ENCODE measurements at places on chromosomes 5 and 9.

DNA sequence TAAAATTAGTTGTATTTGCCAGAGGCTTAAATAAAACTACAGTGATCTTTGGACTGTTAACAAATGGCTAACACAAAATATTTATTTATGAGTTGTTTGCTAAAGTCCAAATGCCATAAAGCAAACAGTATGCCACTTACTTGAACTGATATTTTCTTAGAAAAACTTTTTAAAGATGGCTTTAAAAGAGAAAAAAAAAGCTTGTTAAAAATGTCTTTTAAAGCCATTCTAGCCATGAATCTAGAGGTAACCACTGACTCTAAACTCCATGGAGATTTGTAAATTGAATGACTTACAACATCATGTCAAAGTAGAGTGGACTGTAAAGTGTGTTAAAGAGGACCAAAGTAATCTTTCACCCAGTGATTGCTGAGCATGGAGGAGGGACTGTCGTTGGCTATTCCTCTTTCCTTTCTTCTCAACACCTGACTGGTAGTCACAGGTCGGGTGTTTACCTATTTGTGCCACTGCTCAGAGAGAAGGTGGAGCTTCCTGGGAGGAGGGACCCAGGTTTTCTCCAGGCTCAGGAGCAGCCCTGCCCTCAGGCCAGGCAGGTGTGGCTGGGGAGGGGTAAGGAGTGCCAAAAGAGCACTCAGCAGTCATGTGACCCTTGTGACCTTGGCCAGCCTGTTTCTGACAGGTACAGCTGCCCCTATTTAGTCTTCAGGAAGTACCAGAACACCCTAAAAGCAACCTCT is 69.1 kb upstream of the TJP2 start:
- DNase-seq = no peak

DNA sequence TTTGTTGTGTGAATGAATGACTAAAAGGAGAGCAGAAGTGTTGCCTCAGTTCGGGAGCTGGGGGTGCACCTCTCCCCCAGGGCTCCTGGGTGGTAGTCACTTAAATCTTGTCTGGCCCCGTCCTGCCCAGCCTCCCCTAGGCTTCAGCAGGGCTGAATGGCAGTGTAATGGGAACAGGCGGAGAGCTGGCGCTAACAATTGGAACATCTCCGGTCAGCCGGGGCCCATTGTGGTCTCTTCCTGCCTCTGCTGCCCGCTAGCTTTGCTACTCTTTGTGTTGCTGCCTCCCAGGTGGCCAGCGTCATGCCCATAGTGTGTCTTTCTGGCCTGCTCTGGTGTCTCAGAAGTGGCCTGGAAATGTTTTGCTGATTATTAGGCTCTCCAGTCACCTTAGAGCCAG is 62.3 kb downstream of the RGS3 start:
- no peak for DNase-seq

GRCh38 chr9:77605449-77606220 is 42.5 kb downstream of the GNA14 start:
- no peak for DNase-seq

DNA sequence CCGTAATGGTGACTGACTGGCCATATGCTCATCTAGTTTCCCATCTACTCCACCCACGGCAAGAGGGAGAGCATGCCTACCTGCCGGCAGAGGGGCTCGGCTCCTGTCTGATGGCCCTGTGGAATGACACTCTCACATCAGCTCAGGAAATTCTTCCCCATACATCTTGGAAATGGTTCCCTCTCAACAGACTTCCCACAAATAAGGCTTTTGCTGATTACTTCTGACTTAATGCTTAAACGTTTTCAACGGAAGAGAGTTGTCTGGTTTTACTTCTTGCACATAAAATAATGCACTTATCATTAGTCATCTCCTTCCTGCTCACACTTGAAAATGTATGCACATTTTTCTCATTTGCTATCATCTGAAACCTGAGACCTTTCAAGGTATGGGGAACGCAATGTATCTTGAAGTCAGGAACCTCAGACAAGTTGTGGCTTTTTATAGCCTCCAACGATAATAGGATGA is 129.5 kb downstream of the TTLL11 start:
- DNase-seq = peak; percentile 76

- DNase-seq = no peak
Observed at GRCh38 chr9:77575785-77576184, 72.3 kb downstream of the GNA14 start.

- DNase-seq = no peak
Observed at GRCh38 chr5:65043843-65044359, 275.2 kb downstream of the CWC27 start.

DNA sequence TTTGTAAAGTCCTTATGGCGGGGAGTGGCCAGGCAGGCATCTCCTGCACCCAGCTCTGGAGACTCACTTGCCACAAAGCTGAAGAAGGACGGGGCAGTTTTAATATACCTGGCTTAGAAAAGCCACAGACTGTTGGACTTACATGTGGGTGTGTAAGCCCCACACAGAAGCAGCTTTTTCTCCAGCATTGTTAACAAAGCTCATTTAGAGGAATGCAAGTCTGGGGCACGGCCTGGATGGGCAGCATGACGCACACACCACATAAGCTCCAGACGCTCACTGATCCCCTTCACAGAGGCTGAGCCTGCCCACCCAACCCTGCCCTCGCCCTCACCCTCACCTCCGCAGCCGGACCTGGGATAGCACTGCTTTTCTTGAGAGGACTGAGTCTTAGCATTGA is 58.0 kb upstream of the PDE8B start:
- DNase-seq = no peak

DNA sequence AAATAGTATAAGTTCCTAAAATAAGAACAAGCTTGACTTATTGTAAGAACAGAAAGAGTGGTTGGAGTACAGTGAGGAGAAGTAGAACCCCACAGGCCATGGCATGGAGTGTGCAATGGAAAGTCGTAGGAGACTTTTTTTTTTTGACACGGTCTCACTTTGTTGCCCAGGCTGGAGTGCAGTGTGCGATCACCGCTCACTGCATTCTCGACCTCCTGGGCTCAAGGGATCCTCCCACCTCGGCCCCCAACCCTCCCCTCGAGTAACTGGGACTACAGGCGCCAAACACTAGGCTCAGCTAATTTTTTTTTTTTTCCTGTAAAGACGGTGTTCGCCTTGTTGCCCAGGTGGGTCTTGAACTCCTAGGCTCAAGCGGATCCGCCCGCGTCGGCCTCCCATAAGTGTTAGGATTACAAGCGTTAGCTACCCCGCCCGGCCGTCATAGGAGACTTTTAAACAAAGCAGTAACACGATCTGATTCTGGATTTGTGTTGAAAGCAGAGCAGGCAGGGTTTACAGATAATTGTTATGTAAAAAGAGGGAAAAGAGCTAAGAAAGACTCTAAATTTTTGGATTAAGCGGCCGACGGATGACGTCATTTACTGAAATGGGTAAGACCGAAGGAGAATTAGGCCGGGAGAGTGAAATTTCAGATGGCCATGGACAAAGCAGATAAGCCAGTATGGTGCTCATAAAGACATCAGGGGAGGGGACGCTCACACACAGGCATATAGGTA is 752 bp downstream of the TSTD2 start:
- DNase-seq = peak; percentile 56

GRCh38 chr5:95152535-95152934 is 132.4 kb downstream of the MCTP1 start:
- no peak for DNase-seq

DNA sequence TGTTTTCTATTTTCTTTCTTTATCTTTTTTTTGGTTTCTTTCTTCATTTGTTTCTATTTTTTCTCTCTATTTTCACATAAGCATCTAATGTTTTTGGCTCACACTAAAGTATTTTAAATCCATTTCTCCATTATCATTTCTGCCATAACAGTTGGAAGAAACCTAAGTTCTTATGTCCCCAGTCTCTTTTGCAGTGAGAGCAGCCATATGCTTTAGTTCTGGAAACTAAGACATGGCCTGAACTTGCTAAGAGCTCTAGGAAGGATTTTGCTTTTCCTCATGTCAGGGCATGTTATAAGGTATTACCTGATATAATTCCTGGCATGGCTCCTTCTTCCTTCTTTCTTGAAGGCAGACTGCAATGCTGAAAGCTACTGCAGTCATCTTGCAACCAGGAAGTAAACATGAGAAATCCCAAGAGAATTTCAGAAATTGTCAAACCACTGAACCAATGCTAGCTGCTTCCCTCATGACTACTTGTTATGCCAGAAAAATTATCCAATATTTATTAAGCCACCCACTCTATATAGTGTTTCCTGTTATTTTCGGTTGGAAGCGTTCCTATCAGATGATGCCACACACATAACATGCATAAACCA is 171.1 kb downstream of the TAF11L14 start:
- no peak for DNase-seq

GRCh38 chr5:133663397-133664054 is 51.2 kb upstream of the FSTL4 start:
- no peak for DNase-seq

DNA sequence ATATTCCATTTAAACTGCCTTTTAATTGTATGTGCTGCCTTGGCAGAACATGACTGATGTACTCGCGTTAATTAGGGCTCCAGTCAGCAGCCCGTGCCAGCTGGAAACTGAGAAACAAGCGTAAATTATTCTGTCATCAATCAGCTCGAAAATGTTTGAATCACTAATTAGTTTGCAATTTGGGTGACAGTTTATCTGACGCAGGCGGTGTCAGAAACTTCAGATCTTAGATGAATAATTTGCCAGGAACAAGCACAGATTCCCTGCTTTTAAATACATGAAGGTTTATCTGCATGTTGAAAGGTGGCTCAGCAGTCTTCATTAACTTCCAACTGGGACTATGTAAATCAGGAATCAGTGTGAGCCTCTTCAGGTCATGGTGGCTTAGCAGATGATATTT is 176.0 kb upstream of the TLE4 start:
- no peak for DNase-seq

DNA sequence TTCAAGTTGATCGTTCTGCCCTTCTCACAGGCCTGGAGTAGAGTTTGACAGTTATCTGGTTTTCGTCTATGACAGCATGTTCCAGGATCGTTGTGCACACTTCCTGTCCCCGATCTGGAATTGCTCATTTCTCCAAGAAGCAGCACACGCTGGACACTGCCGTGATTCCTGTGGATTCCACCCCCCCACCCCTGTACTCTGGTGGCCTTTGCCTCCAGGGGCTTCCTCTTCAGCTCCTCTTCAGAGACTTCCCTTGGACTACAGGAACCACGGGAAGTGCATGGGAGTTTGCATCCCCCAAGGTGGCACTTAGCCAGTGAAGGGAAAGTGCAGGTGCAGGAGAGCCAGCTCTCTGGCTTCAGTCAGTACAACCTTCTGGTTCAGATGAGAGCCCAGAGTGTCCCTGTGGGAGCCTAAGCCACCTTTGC is 160.7 kb downstream of the CACNA1B start:
- DNase-seq = no peak

- DNase-seq = no peak
Observed at GRCh38 chr5:34562791-34563190, 93.3 kb upstream of the RAI14 start.

GRCh38 chr5:43514025-43514424 is 923 bp downstream of the C5orf34 start:
- DNase-seq = no peak

GRCh38 chr9:94018628-94019027 is 63.5 kb upstream of the BARX1 start:
- no peak for DNase-seq

GRCh38 chr9:120780367-120780766 is 12.8 kb downstream of the FBXW2 start:
- DNase-seq = no peak

- DNase-seq = no peak
Observed at GRCh38 chr5:59729357-59729756, 164.2 kb downstream of the PDE4D start.

DNA sequence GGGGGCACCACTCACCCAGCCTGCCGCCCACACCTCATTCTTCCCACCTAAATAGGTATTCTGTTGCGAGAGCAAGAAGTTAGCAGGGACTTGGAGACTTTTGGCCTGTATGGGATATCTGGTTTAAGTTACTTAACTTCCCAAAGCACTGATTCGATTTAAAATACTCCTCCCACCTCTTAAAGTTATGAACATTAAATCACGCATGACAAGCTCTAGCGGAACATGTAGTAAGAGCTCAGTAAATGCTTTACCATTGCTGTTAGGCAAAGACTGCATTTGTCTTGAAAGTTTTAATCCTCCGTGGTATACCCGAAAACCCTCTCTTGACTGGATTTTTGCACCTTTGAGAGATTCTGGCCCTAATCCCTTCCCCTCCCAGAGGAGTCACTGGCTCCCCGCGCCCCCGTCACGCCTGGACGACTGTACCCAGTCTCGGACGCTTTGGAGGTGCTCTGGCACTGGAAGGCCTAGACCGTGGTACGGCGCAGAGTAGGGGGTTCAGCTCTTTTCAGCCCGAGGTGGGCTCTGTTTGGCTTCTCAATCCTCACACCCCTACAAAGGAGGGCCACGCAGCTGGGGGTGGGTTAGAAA is 4.4 kb downstream of the GDNF start:
- DNase-seq = no peak

GRCh38 chr9:73680831-73681230 is 529.2 kb downstream of the ANXA1 start:
- no peak for DNase-seq

GRCh38 chr9:34072410-34072809 is 23.7 kb upstream of the UBAP2 start:
- no peak for DNase-seq

- DNase-seq = no peak
Observed at GRCh38 chr9:17117372-17117771, 17.5 kb upstream of the CNTLN start.

DNA sequence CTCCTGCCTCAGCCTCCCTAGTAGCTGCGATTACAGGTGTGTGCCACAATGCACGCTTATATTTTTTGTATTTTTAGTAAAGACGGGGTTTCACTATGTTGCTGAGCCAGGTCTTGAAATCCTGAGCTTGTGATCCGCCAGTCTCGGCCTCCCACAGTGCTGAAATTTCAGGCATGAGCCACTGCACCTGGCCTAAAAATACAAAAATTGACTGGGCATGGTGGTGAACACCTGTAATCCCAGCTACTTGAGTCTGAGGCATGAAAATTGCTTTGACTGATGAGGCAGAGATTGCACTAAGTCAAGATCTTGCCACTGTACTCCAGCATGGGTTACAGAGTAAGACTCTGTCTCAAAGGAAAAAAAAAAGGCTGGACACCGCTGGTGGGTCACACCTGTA is 13.1 kb upstream of the DYNC2I2 start:
- DNase-seq = no peak

DNA sequence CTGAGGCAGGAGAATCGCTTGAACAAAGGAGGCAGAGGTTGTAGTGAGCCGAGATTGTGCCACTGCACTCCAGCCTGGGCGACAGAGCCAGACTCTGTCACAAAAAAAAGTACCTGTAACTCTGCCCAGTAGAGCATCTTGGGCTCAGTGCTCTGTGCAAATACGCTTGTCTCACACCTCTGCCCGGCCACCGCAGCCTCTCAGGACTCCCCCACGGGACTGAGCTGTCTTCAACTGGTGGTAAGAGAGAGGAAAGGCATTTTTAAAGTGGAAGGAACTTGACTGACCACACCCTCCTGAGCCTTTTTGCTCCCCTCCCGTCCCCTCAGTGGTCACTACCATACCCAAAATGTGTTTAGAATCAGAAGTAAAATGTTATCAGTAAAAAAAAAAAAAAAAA is 174.3 kb upstream of the PIK3R1 start:
- no peak for DNase-seq

Measured in HFF-Myc (cell line).